ENCODE measurements at places on chromosomes 16 and 17. TPM values are rescaled to one million over a fixed set of nuclear protein-coding genes. Genes with fewer than 3 reads are reported as not detected.

Gene PKMYT1
- total RNA-seq, result 20.0 TPM

DNA sequence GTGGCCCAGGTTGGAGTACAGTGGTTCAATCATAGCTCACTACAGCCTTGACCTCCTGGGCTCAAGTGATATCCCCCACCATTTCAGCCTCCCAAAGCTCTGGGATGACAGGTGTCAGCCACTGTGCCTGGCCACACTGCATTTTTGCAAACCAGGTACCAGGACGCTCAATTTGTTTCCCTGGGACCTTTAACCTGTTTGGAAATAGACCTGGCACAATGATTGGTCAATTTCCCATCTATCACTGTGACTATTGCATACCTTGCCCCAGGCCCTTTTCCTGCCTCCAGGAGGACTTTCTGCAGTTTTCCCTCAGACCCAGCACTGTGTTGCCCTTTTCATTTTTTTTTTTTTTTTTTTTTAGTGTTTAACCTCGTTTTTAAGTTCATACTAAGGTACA lies 11.1 kb upstream of the FUS start:
- DNase-seq, result no peak

GRCh38 chr17:834136-834535 lies 52.0 kb downstream of the MRM3 start:
- DNase-seq, result no peak

- peak; percentile 86 for DNase-seq
Measured at GRCh38 chr17:63445954-63446752, at the start of gene CYB561. CYB561 (minus strand) TSS chr17:63446306; CDS start chr17:63437547, 8,759 bp downstream.

- peak; percentile 65 for DNase-seq
Measured at GRCh38 chr17:34542700-34543336, 36.6 kb upstream of the TMEM132E start.

All from mucosa of descending colon (tissue), 3 donors.